ENCODE measurements at places on chromosomes 5 and 9.

GRCh38 chr9:32957358-32957757 lies 44.1 kb downstream of the APTX start:
- no peak for DNase-seq

DNA sequence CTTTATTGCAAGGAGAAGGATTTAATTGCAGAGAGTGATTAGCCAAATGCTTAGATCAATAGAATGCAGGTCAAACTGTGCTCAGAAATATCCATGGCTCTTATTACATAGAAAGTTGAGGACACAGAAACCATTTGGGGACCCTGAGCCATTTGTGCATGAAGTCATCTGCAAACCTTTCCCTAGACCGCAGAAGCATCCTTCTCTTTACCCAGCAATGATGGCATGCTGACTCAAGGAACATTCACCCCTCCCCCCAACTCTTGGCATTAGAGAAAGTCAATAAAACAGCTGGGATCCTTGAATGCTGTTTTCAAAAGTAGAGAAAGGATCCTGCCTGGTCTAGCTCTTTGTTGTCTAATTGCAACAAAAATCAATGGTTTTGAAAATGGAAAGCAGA lies 73.5 kb downstream of the PPP2R2B start:
- DNase-seq: no peak

DNA sequence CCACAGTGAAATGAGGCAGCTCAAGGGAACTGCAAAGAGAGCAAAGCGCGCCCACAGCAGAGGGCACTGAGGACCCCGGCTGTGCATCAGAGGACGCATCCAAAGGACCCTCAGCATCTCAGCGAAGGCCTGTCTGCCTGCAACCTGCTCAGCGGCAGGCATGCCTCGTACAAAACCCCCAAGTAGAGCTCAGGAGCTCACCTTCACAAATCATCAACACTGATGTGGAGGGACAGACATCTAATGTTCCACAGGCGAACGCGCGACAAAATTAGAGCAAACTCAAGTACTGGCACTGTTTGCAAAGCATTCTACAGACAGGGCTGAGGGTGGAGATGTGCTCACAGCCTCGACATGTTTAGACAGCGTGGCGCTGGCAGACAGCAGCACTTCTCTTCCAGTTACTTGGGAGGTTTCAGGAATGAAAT lies 81.0 kb downstream of the DCP2 start:
- no peak for DNase-seq

DNA sequence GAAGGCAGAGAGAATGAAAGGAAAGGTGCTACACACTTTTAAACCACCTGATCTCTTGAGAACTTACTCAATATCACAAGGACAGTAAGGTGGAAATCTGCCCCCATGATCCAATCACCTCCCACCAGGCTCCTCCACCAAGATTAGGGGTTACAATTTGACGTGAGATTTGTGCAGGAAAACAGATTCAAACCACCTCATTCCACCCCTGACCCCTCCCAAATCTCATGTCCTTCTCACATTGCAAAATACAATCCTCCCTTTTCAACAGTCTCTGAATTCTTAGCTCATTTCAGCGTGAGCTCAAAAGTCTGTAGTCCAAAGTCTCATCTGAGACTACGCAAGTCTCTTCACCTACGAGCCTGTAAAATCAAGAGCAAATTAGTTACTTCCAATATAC lies 768.3 kb upstream of the COX7C start:
- no peak for DNase-seq

DNA sequence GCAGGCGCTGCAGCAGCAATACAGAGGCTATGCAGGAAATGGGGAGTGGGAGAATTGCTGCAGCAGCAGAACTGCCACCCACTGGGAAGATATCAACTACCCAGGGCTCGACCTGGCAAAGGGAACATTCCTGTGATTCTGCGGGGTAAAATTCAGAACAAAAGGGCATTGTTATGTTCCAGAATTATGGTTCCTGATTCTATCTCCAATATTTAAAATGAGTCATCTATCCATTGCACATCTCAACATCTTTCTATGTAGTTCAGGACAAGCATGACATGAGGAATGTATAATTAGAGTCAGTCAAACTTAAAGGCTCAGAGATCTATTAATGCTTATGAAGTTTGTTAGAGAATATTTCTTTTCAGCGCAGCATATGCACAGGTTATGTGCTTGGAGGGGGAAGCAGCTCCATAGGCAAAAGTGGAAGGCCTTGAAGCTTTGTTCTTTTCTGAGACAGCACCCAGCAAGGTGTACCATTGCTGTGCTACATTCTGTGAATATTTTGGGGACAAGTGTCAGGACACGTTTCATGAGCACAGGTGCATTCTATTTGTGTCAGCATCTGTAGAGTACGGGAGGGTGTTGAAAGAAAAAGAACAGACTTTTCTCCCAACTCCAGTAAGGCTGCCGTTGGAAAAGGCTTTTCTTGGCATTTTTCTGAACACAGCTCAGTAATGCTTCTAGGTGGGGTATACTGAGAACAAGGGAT lies 395.6 kb upstream of the MPDZ start:
- no peak for DNase-seq
